Activated naive CD4-positive, alpha-beta T cell treated with anti-CD3 and anti-CD28 coated beads, Interleukin-2, amount 50 U/mL, for 72 hours (primary cell): ENCODE measurements at places on chromosomes 4 and X. TPM values are rescaled to one million over a fixed set of nuclear protein-coding genes. Genes with fewer than 3 reads are reported as not detected.

The BTK gene
- total RNA-seq = 0.41 TPM

DNA sequence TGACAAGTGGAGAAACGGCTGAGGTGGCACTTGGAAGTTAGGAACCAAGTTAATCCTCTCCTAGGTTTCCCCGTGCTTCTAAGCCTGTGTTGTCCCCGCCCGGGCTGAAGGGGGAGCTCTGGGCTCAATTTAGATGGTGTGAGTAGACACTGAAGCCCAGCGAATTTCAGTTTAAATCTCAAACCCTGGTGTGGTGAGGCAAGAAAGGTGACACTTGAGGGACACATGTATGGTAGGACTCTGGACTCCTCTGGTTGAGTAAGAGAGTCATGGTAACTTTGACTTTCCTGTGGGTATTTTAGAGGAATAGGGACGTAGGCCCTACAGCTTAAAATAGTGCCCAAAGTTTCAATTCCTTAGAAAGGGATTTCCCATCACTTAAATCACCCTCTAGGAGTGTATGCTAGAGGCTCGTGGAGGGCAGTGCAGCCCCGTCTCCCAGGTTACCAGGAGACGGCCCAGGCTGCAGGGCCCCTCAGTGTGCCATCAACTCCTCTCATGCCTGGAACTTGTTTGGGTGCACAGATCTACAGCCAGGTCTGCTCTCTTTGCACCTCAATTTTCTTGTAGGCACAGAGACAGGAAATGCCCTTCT, 24.0 kb downstream of the HAND2 start:
- no peak for DNase-seq

The GYG2 gene
- not detected for total RNA-seq

DNA sequence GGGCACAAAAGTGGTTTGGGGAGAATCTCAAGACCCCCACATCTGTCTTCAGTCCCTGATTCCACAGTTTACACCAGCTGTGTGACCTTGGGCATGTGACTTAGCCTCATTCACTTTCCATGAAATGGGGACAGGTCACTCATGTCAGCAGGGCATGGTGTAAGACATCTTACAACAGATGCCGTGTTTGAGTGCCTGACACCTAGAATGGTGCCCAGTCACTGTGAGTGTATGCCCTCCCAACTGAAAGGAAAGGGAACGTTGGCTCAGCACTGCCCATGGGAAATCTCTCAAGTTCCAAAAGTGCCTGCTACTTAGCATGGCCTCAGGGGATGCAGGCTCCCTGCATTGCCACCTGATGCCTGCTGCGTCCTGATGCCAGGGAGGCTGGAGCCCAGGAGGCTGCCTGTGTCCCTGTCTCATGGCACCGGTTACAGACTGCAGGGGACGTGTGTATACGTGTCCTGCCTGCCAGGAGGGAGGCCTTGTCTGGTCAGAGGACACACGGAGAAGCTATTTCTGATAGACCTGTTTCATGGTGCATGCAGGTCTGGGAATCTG, 32.2 kb downstream of the RNF4 start:
- DNase-seq = no peak

The PPM1K gene
- 48.4 TPM for total RNA-seq

The SNX25 gene
- 9.8 TPM for total RNA-seq

- DNase-seq = no peak
Observed at GRCh38 chrX:63765712-63766111, 19.3 kb downstream of the ARHGEF9 start.

The F8 gene
- total RNA-seq = 5.8 TPM

GRCh38 chr4:37687681-37688080, 1.5 kb upstream of the RELL1 start:
- no peak for DNase-seq

GRCh38 chr4:136369073-136369472, 1163.2 kb downstream of the PCDH18 start:
- DNase-seq = no peak

The TCEAL8 gene
- 22.2 TPM for total RNA-seq

The FREM3 gene
- not detected for total RNA-seq

DNA sequence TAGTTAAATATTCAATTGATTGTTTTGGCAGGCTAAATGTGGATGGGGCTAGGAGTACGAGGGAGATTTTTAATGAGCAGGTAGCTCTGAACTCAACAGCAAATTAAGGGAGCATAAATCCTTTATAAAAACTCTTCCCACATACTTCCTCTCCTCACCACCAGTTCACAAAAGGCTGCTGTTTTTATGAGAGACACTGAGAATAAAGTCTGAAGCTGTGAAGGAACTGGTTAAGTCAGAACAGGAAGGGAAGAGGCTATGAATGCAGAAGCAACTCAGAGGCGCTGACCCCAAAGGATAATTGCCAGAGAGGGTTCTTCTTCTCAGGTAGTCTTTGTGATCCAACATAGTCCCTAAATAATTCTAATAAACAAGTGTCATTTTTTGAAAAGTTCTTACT, 406.1 kb downstream of the GPM6A start:
- no peak for DNase-seq

- DNase-seq = no peak
Observed at GRCh38 chrX:14094191-14094590, 64.5 kb upstream of the GEMIN8 start.

The CCNG2 gene
- total RNA-seq = 49.8 TPM

DNA sequence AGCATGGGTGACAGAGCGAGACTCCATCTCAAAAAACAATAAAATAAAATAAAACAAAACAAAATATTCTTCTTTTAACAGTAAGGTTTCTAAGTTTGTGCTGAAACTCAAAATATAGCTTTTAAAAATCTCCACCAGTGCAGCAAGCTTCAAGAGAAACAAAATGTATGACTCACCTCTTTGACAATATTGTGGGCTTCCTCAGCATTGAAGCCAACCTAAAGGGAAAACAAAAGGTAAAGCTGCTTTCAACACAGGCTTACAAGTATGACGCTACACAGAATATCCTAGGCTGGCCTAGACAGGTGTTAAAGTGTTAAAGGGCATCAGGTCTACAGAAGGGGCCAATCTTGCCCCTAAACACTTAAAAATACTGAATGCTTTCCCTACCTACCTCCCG, 1.2 kb downstream of the DYNLT3 start:
- peak; percentile 5 for DNase-seq

The NUDT11 gene
- total RNA-seq = 0.75 TPM

DNA sequence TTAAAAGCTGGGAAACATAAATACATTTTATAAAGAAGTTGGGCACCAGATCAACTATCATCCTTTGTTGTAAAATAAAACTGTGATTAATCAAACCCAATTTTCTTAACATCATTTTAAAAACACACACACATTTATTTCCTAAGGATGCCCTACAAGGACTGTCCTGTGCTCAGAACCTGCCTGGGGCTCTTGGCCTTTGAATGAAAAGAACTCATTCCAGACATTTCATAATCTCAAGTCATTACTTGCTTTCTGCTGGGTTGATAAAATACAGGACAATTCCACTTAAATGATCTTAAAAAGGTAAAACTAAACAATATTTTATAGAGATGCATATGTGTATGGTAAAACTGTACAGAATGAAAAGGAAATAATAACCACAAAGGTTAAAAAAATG, 2.8 kb downstream of the SH3D19 start:
- DNase-seq = no peak

The TCEAL7 gene
- not detected for total RNA-seq

The RAP1GDS1 gene
- total RNA-seq = 41.0 TPM

The SCD5 gene
- 0.52 TPM for total RNA-seq

- DNase-seq = no peak
Observed at GRCh38 chrX:76172325-76172893, 453 bp upstream of the PBDC1 start.

The HSFX2 gene
- not detected for total RNA-seq

The TGIF2LX gene
- total RNA-seq = not detected

GRCh38 chrX:41973208-41973607, 49.9 kb upstream of the CASK start:
- DNase-seq = no peak

- no peak for DNase-seq
Observed at GRCh38 chr4:109739547-109739946, 9.7 kb upstream of the PLA2G12A start.

The VEGFC gene
- total RNA-seq = not detected

- no peak for DNase-seq
Observed at GRCh38 chrX:20260885-20261284, 5.8 kb downstream of the RPS6KA3 start.

DNA sequence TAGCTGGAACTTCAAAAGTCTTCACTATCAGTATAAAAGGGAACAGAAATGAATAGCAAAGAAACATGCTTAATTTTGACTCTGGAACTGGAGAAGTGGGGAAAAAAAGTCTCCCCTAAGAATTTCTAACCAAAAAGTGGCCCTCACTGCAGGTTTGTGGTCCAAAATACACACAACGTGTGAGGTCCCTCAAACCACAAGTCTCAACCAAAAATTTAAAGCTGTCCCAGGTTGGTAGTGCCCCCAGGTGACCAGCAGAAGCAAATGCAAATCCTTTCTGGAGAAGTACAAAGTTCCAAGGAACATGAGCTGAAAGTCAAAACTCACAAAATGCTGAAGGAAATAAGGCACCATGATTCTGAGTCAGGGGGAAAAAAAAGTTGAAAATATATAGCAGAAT, 23.6 kb upstream of the VAMP7 start:
- DNase-seq = no peak

GRCh38 chr4:159010563-159011260, 92.2 kb upstream of the RAPGEF2 start:
- DNase-seq = no peak

The ZRSR2 gene
- total RNA-seq = 12.3 TPM

- DNase-seq = no peak
Observed at GRCh38 chr4:176894498-176894897, 101.8 kb upstream of the VEGFC start.

DNA sequence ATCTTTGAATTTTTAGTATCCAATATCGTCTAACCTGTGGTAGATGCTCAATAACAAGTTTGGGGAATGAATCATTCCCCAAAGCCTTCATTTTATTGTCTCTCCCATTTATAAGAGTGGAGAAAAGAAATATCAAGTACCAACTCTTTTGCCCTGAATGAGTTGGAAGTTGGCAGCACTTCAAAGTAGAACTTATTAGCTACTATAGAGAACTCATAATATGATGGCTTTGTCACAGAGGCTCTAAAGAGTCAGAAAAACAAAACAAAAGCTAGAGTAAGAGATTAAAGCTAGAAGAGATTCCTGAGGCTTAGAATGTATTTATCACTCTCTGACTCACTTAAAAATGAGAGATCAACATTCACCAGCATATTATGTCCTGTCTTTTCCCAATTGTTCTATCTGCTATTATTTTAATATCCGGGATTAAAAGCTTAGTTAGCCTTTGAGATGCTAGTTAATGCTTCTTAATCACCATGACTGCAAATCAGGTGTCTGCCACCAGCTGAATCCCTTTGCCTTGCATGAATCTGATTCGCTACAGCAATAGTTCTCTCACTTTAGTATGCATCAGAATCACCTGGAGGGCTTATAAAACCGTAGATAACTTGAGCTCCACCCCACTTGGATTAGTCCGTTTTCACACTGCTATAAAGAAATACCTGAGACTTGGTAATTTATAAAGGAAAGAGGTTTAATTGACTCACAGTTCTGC, 77.9 kb downstream of the PALLD start:
- no peak for DNase-seq

DNA sequence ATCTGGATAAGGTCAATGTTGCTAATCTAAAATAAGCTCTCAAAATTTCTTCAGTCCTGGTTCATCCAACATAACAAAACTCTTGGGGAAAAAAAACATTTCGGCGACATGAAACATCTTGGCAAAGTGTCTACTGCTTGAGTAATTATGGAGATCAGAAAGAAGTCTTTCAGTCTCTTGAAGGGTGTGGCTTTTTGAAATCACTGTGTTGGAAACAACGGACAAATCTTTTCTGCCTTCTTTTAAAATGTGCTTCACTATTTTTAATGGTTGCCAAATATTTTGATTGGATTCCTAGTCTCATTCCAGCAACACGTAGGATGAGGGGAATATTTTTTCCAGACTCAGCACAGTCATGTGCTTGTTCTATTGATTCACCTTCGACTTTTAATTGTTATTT, 138.6 kb downstream of the KLHL8 start:
- DNase-seq = no peak

GRCh38 chr4:120545391-120545790, 377.1 kb downstream of the PRDM5 start:
- no peak for DNase-seq

DNA sequence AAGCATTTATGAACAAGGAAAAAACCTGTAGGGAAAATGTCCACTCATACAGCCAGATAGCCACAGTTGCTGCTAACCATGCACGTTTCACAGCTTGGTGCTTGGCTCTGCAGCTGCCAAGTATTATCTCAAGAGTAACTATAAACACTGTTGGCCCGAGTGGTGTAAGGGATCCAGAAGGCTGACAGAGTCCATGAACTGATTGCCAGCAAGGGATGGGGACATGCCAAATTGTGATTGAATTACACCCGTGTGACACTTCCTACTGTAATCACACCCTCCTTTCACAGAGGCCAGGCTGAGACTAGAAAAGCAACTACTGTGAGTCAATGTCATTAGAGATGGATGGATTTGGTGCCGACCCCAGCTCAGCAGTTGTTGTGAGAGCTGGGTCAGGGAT, 223.9 kb upstream of the ANKRD50 start:
- DNase-seq = no peak

- no peak for DNase-seq
Observed at GRCh38 chr4:118765399-118765798, 70.5 kb downstream of the SEC24D start.

- DNase-seq = no peak
Observed at GRCh38 chr4:67556436-67556835, 2.1 kb upstream of the STAP1 start.

DNA sequence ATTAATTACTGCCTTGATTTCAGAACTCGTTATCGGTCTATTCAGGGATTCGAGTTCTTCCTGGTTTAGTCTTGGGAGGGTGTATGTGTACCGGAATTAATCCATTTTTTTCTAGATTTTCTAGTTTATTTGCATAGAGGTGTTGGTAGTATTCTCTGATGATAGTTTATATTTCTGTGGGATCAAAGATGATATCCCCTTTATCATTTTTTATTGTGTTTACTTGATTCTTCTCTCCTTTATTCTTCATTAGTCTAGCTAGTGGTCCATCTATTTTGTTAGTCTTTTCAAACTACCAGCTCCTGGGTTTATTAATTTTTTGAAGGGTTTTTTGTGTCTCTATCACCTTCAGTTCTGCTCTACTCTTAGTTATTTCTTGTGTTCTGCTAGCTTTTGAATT, 32.1 kb downstream of the CDX4 start:
- DNase-seq = no peak
